ENCODE measurements at places on chromosomes 11 and 22. TPM values are rescaled to one million over a fixed set of nuclear protein-coding genes. Genes with fewer than 3 reads are reported as not detected.
A peak's percentile ranks its signal among the peaks of the same experiment; 100 is the strongest.

DNA sequence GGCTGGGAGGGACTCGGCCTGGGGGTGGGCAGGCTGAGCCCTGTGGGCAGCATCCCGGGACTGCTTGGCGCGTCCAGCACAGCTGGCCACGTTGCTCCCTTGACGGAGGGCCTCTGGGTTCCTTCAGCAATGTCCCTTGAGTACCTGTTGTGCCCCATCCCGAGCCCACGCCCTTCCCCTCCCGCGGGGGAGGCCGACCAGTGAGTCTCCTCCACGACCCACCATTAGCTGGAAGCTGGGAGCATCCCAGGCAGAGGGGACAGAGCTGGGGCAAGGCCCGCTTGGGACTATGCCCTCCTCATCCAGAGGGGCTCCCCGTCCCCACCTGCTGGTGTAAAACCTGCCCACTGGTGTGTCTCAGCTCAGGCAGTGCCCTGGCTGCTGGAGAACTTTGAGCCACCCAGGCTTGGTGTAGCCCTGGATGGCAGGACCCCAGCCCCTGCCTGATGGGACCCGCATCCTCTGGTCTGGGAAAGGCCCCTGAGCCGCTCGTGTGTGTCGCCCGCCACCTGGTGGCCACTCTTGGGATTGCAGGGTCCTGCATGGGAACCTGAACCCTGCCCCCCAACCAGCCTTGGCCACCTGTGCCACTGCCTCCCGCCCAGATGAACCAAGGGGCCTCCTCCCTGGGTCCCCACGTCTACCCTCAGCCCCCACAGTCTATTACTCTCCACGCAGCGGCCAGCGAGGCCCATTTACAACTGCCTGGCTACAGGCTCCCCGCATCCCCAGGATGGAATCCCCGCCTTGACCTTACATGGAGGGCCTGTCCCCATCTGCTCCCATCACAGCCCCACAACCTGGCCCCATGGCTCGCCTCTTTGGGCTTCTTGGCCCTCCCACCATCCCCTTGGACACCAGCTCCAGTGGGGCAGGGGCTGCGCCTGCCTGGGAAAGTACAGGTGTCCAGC is 16.6 kb upstream of the ARHGAP8 start:
- H3K4me3 ChIP-seq = no peak overlapping the region
- DNase-seq = peak; percentile 65
- no peak overlapping the region for H3K27ac ChIP-seq
- no peaks in the 10 kb centered on the region for H3K36me3 ChIP-seq
- no peaks in the 10 kb centered on the region for H3K4me1 ChIP-seq

GRCh38 chr11:129359748-129360147 is 15.9 kb upstream of the BARX2 start:
- H3K4me1 ChIP-seq = no peaks in the 10 kb centered on the region
- no peaks in the 10 kb centered on the region for H3K36me3 ChIP-seq
- H3K27ac ChIP-seq = no peak overlapping the region
- DNase-seq = no peak
- H3K27me3 ChIP-seq = peaks cover 16% of the 10 kb centered on the region
- H3K4me3 ChIP-seq = no peak overlapping the region

GRCh38 chr11:35579557-35580396 is 38.5 kb upstream of the FJX1 start:
- no peak for DNase-seq
- peaks cover 13% of the 10 kb centered on the region for H3K27me3 ChIP-seq
- H3K4me3 ChIP-seq = no peak overlapping the region
- peaks cover 2% of the 10 kb centered on the region for H3K4me1 ChIP-seq
- H3K36me3 ChIP-seq = no peaks in the 10 kb centered on the region
- no peak overlapping the region for H3K27ac ChIP-seq

DNA sequence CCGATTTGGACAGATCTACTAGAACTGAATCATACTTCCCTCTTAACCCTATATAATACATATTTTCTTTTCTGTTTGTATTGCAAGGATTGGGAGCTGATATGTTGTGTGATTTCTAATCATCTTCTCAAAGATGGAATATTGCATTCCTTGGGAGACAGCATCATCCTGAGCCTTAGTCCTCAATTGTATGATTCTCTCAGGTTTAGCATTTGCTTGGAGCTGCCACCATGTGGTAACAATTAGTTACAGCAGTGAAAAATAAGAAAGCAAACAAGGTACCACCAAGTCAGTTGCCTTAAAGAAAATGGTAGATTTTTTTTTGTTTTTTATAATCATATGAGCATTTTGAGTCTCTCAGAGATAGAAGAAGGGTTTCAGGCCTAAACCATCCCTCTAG is 11.9 kb downstream of the SNX19 start:
- H3K27ac ChIP-seq = no peak overlapping the region
- peaks cover 91% of the 10 kb centered on the region for H3K36me3 ChIP-seq
- H3K27me3 ChIP-seq = no peaks in the 10 kb centered on the region
- H3K4me3 ChIP-seq = no peak overlapping the region

DNA sequence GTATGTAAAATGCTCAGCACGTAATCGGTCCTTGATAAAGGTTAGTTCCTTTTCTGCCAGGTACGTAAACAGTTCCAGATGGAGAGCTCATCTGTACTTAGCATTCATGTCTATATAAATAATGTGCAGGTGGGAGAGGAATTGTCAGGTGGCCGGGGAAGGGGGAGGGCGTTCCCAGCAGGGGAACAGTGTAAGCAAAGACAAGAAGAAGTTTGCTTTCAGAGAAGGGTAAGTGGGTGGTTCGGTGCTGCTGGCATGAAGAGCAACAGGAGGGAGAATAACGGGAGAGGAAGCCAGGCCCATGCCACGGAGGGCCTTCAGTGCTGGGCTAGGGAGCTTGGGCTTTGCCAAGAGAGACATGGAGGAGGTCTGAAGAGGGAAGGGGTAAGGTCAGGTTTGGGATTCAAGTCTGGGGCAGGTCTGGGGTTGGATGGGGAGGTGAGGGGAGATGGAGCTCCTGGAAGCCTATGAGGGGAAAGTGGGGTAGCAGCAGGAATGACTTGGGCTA is 11.4 kb upstream of the WNT11 start:
- no peak overlapping the region for H3K27ac ChIP-seq
- H3K27me3 ChIP-seq = peaks cover 33% of the 10 kb centered on the region
- no peaks in the 10 kb centered on the region for H3K36me3 ChIP-seq
- H3K4me3 ChIP-seq = no peak overlapping the region
- no peak for DNase-seq
- H3K4me1 ChIP-seq = no peaks in the 10 kb centered on the region

The DEFB131B gene
- not detected for total RNA-seq

DNA sequence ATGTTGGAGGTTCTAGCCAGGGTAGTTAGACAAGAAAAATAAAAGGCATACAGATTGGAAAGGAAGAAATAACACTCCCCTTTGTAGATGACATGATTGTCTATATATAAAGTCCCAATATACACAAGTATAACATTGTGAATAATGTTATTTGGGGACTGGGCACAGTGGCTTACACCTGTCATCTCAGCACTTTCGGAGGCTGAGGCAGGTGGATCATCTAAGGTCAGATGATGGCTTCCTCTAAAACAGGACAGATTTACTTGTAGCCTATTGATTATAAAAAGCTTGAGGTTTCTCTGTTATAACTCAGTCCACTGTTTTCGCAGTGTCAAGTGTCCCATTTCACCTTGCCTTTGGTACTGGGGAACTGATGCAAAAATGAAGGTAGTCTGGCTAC is 19.6 kb downstream of the ATM start:
- peaks cover 71% of the 10 kb centered on the region for H3K36me3 ChIP-seq
- H3K27ac ChIP-seq = no peak overlapping the region
- H3K27me3 ChIP-seq = no peaks in the 10 kb centered on the region
- H3K4me1 ChIP-seq = peaks cover 46% of the 10 kb centered on the region
- DNase-seq = no peak

GRCh38 chr22:26968859-26969523 is 311.6 kb downstream of the MIAT start:
- no peaks in the 10 kb centered on the region for H3K4me1 ChIP-seq
- no peak overlapping the region for H3K27ac ChIP-seq
- no peak for DNase-seq
- no peaks in the 10 kb centered on the region for H3K36me3 ChIP-seq
- H3K4me3 ChIP-seq = no peak overlapping the region
- H3K27me3 ChIP-seq = no peaks in the 10 kb centered on the region

The SLC1A2 gene
- total RNA-seq = not detected

GRCh38 chr11:96319898-96320656 is 22.9 kb downstream of the MAML2 start:
- no peaks in the 10 kb centered on the region for H3K27me3 ChIP-seq
- H3K27ac ChIP-seq = no peak overlapping the region
- H3K4me1 ChIP-seq = peaks cover 36% of the 10 kb centered on the region
- no peak overlapping the region for H3K4me3 ChIP-seq
- no peak for DNase-seq

The MRPL23 gene
- 72.2 TPM for total RNA-seq

- H3K27ac ChIP-seq = no peak overlapping the region
- H3K4me1 ChIP-seq = peaks cover 2% of the 10 kb centered on the region
Measured at GRCh38 chr11:70073871-70074371, 4.2 kb upstream of the ANO1 start.

DNA sequence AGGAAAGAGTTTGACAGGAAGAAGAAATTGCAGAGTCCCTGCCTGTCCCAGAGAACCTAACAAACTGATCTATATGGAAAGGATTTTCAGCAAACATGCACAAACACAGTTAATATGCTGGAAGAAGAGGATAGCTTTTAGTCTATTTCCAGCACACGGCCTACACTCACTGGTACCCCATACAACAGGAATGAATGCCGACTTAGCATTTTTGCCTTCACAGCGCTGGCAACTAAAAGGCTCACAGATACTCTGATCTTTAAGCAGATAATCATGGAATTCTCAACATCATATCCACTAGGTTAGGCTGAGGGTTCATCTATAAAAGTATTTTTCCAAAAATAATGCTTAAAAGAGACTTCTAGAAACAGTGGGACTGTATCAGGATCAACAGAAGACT is 9.8 kb upstream of the TUBA8 start:
- H3K4me3 ChIP-seq = no peak overlapping the region
- no peaks in the 10 kb centered on the region for H3K27me3 ChIP-seq
- H3K4me1 ChIP-seq = peaks cover 19% of the 10 kb centered on the region
- H3K27ac ChIP-seq = no peak overlapping the region
- H3K36me3 ChIP-seq = peaks cover 41% of the 10 kb centered on the region
- DNase-seq = no peak

The SCGB1C1 gene
- total RNA-seq = not detected

DNA sequence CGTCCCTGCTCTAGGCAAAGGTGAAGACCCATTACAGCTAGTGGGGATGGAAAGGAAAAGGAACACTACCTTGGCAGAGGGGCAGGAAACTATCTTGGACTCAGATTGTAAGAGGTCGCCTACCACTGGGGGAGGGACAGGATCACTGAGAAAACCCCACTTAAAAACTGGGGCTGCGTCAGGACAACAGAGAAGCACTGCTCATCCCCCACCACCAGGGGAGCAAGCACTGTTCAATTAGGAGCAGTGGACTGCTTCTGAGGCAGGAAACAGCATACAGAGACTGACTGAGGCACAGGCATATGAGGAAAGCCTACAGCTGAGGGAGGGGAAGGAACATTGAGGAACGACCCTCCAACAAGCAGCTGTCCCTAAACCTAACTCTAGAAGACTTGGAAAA is 20.8 kb upstream of the DLAT start:
- no peaks in the 10 kb centered on the region for H3K4me1 ChIP-seq
- no peak for DNase-seq
- no peaks in the 10 kb centered on the region for H3K27me3 ChIP-seq
- no peak overlapping the region for H3K4me3 ChIP-seq
- peaks cover 32% of the 10 kb centered on the region for H3K36me3 ChIP-seq
- no peak overlapping the region for H3K27ac ChIP-seq

GRCh38 chr22:26998129-26998528 is 340.7 kb downstream of the MIAT start:
- no peak for DNase-seq
- H3K27me3 ChIP-seq = no peaks in the 10 kb centered on the region
- no peak overlapping the region for H3K27ac ChIP-seq
- H3K36me3 ChIP-seq = no peaks in the 10 kb centered on the region

GRCh38 chr22:37830093-37830842 is 7.1 kb downstream of the GALR3 start:
- H3K27me3 ChIP-seq = peaks cover 2% of the 10 kb centered on the region
- H3K36me3 ChIP-seq = peaks cover 28% of the 10 kb centered on the region
- no peak overlapping the region for H3K4me3 ChIP-seq
- DNase-seq = no peak

DNA sequence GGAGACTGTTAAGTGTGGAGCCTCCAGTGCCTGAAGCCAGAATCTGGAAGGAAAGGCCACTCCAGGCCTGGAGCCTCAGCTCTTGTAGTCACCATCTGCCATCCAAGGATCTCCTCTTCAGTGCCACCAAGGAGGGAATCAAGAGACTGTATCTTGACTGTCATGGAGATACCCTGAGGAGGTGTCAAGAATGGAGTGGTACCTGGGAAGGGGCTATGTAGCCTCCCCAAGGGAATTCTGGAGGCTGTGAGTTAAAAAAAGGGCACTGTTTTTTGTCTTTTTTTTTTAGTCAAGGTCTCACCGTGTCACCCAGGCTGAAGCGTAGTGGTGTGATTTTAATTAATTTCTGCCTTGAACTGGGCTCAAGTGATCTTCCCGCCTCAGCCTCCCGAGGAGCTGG is 3.2 kb upstream of the C22orf15 start:
- peaks cover 16% of the 10 kb centered on the region for H3K4me1 ChIP-seq
- no peaks in the 10 kb centered on the region for H3K27me3 ChIP-seq
- H3K4me3 ChIP-seq = no peak overlapping the region
- H3K27ac ChIP-seq = no peak overlapping the region

The SUSD2 gene
- total RNA-seq = 0.32 TPM

DNA sequence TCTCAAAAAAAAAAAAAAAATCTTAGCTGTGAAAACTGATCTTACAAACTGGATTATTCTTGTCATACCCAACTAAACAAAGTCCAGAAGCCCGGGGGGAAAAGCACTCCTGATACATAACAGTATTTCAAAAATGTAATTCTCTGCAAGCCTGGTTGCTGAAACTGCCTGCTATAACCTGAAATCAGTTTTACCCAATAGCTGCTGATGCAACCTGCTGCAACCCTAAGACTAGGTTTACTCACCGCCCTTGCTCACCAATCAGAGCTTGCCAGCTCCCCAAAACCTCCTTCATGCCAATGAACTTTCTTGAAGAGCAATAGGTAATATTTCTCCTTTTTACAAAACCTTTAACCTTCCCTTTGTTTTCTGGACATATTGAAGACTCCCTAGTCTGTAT is 12.4 kb downstream of the FGF19 start:
- H3K4me3 ChIP-seq = no peak overlapping the region
- no peak for DNase-seq
- no peak overlapping the region for H3K27ac ChIP-seq
- peaks cover 12% of the 10 kb centered on the region for H3K4me1 ChIP-seq
